Epithelial cell of esophagus (primary cell): ENCODE measurements at places on chromosomes 5 and 9.

- DNase-seq, result peak; percentile 95
Measured at GRCh38 chr5:38830521-38831051, 15.2 kb upstream of the OSMR start.

DNA sequence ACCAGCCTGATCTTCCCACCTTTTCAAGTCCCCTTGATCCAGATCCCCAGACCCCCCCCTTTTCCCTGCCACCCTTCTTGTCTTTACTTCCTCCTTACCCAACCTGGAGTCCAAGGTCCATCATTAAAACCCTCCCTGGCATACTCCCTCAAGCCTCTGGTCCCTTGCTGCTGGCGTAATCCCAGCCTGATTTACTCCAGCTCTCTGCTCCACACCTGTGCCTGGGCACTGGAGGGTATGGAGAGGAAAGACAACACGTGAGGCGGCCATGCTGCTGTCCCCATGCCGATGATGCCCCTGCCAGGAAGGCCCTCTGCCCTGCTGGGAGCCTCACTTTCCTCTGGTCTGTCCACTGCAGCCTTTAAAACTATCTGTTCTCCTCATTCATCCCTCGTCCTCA is 5.1 kb downstream of the B4GALT7 start:
- DNase-seq, result no peak

DNA sequence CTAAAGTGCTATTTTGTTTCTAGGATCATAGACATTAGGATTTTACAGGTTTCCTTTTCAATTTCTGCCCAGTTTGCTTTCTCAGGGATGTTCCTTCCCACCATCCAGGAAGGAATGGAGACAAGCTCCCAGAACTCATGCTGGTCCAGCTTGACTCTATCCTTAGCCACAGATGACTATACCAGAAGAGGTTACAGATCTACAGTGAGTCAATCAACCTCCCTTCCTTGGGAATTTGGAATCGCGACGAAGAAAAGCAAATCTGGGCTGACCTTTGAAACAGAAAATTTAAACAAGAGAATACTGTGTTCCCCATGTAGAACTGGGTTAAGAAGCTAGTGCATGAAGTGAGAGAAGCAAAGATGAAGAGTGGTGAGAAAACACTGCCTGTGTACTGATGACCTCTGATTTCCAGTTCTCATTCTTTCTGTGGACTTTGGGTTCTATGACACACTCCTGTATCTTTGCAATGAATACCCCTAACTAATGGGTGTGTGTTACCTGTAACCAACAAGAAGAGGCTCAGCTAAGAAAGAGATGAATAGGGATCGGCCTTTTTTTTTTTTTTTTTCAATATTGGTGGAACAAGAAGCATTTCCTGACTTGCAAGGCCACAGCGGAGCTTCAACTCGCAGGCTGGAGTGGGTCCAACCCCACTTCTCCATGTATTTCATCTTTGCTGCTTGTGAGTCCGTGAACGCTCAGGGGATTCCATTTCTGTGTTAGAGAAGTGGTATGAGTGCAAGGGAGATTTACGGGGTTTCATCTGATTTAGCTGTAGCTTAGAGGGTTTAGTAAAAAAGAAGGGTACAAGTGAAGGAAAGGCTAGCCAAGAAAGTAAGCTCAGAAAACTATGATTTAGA is 563.9 kb upstream of the CLINT1 start:
- no peak for DNase-seq

DNA sequence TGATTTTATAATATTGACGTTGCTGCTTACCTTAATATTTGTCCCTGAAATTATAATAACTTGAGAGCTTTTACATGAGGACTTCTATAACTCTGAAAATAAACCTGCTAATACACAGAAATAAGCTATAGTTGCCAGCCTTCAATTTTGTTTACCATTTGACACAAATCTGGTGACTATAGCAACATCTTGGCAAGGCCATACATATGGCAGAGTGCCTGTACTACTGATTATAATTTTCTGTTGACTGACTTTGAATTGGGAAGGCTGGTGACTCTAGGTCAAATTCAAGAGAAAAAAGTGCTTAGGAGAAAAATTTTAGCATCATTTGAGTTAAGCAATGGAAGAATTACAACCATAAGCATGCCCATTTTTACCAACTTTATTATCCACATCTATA is 581.4 kb upstream of the PTPRD start:
- no peak for DNase-seq

DNA sequence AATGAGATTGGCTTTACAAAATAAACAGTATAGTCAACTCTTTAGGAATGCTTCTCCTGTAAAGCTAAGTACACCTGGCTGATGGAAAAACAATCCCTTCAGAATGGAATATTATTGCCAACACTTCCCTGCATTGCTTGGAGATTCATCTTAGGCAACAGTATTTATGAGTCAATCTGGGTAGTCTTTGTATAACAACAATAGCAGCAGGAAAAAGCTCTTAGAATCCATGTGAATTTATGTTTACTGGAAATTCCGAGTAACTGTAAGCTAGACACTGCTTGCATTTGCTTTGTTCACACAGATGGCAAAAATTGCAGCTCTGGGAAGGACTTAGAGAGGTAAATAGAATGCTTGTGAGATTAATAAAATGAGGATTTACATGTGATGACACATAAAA is 101.7 kb upstream of the NTRK2 start:
- peak; percentile 77 for DNase-seq

- no peak for DNase-seq
Measured at GRCh38 chr5:172599204-172599567, 41.9 kb upstream of the NEURL1B start.

GRCh38 chr5:172144291-172144815 is 43.7 kb downstream of the STK10 start:
- no peak for DNase-seq

DNA sequence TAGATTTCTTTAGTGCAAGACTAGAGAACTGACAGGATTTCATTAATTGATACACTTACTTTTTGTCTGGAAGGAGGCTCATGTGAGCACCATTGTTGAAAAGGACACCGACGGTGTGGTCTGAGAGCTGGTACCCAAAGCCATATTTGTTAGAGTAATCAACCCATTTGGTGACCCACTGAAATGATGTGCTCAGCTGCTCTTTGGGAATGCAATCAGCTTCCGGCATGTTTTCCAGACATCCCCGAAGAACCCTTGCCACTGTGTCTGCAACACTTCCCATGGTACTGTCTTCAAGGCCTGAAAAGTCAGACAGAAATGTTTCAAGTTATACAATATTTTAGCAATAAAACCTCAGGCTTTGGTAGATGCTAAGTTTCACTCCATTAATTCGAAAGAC is 4.4 kb downstream of the PLK2 start:
- DNase-seq, result no peak
